ENCODE measurements at places on chromosomes 5 and 9.

DNA sequence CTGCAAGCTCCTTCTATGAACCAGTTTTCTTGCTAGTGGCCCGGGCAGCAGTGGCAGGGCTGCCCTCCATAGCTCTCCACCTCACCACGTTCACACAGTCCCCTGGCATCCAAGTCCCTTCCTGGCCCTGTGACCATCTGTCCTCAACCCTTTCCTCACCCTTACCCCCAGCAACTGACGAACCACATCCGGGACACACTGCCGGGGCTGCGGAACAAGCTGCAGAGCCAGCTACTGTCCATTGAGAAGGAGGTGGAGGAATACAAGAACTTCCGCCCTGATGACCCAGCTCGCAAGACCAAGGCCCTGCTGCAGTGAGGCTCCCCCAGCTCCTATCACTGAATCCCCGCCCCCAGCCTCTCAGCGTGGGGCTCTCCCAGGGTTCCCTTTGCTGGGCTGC, 18.8 kb downstream of the DNM1 start:
- DNase-seq, result no peak

GRCh38 chr5:154162539-154163151, 27.9 kb upstream of the GALNT10 start:
- no peak for DNase-seq

DNA sequence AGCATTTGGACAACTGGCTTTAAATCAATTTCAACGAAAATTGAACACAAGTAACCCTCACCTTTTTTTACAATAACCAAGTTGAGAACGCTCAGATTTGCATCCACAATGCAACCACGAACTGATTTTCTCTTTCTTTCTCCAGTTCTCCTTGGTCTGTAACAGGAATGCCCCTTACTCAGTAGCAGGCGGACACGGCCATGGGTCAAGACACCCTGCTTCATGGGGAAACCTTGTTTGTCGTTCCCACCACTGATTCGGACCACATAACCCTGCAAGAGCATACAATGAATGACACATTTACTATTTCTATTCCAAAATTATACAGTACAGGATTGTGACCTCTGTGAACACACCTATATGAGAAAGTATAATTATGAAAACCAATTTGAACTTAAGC, 1.4 kb downstream of the RPS6 start:
- no peak for DNase-seq

DNA sequence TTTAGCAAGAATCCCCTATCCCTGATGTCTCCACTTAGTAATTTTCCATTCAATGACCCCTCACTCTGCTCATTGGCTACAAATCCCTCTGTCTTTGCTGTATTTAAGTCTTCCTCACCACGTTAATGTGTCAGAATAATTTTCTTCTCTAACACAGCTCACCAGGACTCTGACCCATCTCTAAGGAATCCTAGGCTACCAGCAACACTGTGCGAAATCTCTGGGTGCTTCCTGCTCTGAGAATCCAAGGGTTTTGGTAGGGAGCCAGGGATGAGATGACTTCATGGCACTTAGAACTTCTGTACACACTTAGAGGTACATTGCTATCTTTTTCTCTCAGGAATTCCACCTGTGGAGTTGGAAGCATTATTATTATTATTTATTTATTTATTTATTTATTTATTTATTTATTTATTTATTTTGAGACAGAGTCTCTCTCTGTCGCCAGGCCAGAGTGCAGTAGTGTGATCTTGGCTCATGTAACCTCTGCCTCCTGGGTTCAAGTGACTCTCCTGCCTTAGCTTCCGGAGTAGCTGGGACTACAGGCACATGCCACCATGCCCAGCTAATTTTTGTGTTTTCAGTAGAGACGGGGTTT, 53.5 kb downstream of the FOXI1 start:
- DNase-seq, result no peak

GRCh38 chr5:92890841-92891244, 690.2 kb downstream of the NR2F1-AS1 start:
- no peak for DNase-seq

GRCh38 chr9:94627287-94627686, 12.0 kb downstream of the FBP1 start:
- DNase-seq, result no peak
